Stimulated activated CD4-positive, alpha-beta T cell treated with anti-CD3 and anti-CD28 coated beads, TNF-alpha, amount 100 ng/mL, for 1 hour (primary cell): ENCODE measurements at places on chromosomes 7 and 10.

DNA sequence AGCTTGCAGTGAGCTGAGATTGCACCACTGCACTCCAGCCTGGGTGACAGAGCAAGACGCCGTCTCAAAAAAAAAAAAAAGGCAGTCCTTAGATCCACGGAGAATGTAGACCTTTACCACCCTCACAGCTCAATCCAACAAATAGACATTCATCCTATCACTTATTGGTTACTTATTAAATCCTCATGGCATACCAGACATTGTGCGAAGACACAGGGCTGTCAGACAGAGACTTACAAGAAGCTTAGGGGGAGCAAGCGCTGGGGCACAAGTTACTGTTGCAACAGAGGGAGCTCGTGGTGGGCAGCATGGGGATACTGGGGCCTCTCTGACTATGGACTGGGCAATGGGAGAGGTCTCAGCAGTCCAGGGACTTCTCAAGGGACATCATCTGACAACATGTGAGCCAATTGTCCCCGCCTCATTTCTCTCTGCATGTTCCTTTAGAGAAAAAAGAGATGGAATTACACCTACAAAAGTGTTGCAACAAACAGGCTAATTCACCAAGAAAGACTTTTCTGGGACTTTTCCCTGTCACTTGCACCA lies 82.8 kb upstream of the TNS3 start:
- no peak for DNase-seq

DNA sequence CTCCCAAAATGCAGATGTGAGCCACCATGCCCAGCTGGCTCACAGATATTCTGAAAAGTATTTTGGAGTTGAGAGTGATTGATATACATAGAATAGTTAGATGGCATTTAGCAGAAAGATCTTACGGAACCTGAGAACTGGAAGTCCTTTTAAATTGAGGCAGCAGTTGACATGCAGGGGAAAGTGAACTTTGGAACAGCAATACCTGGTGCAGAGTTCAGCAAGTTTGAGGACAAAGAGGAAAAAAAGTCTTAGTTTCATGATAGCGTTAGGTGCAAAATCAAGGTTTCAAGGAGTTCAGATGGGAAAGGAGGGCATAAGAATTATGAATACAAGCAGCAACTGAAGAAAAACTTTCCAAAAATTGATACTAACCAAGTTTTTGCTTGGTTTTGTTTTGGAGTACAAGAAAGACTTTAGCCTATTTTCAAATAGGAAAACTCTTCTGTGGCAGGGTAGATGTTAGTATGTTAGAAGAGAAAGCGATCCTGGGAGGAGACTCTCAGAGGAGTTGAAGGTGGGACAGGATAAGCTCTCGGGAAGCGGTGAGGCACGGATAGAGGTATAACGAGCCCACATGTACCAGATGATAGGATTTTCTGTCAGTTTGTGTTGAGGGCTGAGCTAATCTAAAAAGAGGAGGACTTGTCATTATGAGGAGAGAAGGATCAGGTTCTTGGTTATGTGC lies 28.0 kb upstream of the STMP1 start:
- no peak for DNase-seq

GRCh38 chr10:64430690-64431323 lies 909.6 kb downstream of the REEP3 start:
- no peak for DNase-seq

GRCh38 chr10:15472008-15472407 lies 100.9 kb upstream of the FAM171A1 start:
- DNase-seq = no peak

- no peak for DNase-seq
Observed at GRCh38 chr7:44378744-44379143, 53.4 kb upstream of the CAMK2B start.

GRCh38 chr10:65341323-65341925 lies 1584.4 kb upstream of the LRRTM3 start:
- no peak for DNase-seq

- DNase-seq = no peak
Observed at GRCh38 chr10:113538151-113538550, 14.7 kb upstream of the HABP2 start.

DNA sequence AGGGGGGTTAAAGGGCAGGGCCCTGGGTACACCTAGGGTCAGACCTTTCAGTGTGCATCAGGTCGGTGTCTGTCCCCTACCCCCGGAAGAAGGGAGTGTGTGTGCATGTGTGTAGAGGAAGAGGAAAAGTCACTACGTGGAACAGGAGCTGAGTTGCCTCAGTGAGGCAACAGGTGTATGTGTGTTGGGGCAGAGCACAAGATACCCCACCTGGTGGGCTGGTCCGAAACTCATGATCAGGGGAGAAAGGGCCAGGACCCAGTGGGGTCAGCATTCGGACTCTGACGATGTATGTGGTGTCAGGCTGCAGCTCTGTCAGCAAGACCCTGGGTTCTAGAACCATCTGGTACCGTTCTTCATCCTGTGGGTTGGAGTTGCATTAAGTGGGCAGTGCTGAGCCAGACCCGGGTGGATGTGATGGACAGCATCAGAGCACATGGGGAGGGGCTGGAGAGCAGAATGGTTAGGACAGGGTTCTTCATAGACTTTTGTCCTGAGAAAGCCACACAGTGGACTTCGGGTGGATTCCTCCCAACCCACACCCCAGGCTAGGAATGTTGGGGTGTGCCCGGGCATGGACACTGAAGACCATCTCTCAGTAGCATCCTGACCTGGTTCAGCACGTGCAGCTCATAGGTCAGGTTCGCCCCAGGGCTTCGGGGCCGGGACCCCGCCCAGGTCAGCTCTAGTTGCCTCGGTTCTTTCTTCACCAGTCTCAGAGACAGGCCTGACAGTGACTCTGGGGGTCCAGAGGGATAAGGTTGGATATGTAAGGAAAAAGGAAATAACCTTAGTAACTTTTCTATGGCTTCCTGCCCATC lies 10.7 kb downstream of the EPHA1 start:
- no peak for DNase-seq

- DNase-seq = no peak
Observed at GRCh38 chr10:103630156-103630555, 136.7 kb downstream of the NEURL1 start.

DNA sequence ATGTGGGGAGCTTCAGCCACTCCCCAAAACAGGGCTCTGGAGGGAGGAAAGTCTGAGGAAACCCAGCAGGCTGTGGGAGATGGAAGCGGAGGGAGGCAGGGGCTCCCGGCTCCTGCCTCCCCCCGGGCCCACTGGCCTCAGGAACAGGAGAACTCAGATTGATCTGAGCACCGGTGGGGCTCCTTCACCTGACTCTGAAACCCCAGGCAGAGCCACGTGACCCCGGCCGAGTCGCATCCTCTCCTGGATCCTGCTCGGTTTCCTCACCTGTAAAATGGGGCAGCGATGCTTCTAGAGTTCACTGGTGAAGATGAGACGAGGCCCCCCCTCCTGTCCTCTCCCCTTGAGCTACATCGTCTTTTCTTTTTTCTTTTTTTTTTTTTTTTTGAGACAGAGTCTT lies 33.6 kb downstream of the TCERG1L start:
- no peak for DNase-seq

GRCh38 chr7:28075674-28076358 lies 104.8 kb downstream of the JAZF1 start:
- no peak for DNase-seq

DNA sequence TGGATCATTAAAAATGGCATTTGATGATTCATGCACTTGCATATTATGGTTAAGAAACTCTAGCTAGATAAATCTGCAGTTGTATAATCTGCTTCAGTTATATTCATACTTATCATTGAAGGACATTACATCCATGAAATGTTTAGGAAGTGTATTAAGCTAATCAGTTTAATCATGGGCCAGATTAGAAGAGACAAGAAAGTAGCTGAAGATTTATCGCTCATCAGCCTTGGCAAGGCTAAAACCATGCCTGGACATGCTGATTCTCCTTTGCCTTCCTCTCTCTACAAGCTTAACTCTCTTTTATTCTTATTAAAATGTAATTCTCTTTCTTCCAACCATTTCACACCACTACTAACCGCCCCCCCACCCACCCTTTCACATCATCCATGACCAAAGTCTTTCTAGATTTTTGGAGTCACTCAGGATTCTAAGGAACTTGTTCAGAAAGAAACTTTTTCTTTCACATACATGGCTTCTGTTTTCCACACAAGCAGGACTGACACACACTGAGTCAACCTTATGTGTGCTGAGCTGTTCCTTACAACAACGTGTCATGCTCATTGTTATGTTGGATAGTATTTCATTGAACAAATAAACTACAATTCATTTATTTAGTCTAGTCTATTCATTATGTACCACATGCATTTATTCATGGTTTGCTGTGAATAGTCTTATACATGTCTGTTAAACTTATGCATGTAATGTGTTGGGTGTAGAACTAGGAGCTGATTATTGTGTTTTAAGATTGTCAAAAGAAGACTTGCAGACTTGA lies 227.3 kb upstream of the SP8 start:
- DNase-seq = no peak

DNA sequence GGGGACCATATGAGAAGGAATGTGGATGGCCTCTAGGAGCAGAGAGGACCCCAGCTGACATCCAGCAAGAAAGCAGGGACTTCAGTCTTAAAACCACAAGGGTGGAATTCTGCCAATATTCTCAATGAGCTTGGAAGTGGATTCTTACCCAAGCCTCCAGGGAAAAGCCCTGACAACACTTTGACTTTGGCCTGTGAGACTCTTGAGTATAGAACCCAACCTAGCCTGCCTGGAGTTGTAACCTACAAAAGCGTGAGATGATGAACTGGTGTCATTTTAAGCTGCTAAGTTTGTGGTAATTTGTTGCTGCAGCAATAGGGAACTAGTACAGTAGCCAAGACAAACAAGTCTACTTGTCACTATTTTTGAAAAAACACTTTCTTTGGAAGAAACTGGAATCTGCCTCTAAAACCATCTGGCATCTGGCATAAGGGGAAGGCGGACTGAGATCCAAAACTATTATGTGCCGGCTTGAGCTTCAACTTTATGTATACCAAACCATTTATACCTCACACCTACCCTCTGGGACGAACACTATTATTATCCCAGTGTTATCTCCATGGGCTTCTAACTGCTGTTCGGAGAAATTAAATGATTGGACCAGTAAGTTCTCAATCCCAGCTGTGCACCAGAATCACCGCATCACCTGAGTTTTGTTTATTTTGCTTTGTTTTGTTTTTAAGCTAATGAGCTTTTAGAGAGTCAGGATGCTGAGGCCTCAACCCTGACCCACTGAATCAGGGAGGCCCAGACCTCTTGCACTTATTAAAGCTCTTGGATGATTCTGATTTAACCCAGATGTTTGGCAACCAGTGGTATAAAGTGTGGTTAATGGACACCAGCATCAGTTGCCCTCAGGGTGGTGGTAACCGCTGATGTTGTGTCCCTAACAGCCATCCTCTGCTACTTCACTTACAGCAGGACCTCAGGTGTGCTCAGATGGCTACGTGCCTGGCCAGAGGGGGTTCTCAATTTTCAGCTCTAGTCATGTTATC lies 83.0 kb downstream of the C1GALT1 start:
- DNase-seq = no peak

GRCh38 chr7:50436133-50436806 lies 13.9 kb downstream of the FIGNL1 start:
- DNase-seq = no peak
